Smooth muscle cell of bladder (primary cell): ENCODE measurements at places on chromosomes 12 and 14. TPM values are rescaled to one million over a fixed set of nuclear protein-coding genes. Genes with fewer than 3 reads are reported as not detected.

The RNASE1 gene
- 0.09 TPM in 1 of 2 replicates, not detected in the other for total RNA-seq

The A2ML1 gene
- total RNA-seq = 0.09 and 0.14 TPM in 2 replicates

The TTLL5 gene
- total RNA-seq = 14.8 and 17.5 TPM in 2 replicates

The HOXC4 gene
- 0.09 and 0.14 TPM in 2 replicates for total RNA-seq

The LTB4R gene
- 0.71 and 1.9 TPM in 2 replicates for total RNA-seq

The NOVA1 gene
- 1.4 and 1.6 TPM in 2 replicates for total RNA-seq

The RTN1 gene
- total RNA-seq = 1.6 and 2.7 TPM in 2 replicates

The OTX2 gene
- not detected in 2 replicates for total RNA-seq

The LALBA gene
- total RNA-seq = not detected in 2 replicates
